Esophagus squamous epithelium (tissue), 5 donors: ENCODE measurements at places on chromosomes 5 and 9. TPM values are rescaled to one million over a fixed set of nuclear protein-coding genes. Genes with fewer than 3 reads are reported as not detected.

DNA sequence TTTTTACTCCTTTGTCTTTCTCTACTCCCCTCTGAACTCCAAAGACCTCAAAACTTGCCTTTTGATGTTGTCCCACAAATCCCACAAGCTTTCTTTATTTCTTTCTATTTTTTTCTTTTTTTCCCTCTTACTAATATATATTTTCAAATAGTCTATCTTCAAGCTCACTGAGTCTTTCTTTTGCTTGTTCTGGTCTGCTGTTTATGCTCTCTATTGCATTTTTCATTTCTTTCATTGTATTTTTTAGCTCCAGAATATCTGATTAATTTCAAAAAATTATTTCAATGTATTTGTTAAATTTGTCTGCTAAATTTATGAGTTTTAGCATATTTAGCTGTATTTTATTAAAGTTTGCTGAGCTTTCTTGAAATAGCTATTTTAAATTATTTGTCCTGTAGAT, 223.3 kb upstream of the IRX1 start:
- H3K27ac ChIP-seq = no peak overlapping the region
- H3K36me3 ChIP-seq = no peaks in the 10 kb centered on the region
- no peaks in the 10 kb centered on the region for H3K27me3 ChIP-seq

DNA sequence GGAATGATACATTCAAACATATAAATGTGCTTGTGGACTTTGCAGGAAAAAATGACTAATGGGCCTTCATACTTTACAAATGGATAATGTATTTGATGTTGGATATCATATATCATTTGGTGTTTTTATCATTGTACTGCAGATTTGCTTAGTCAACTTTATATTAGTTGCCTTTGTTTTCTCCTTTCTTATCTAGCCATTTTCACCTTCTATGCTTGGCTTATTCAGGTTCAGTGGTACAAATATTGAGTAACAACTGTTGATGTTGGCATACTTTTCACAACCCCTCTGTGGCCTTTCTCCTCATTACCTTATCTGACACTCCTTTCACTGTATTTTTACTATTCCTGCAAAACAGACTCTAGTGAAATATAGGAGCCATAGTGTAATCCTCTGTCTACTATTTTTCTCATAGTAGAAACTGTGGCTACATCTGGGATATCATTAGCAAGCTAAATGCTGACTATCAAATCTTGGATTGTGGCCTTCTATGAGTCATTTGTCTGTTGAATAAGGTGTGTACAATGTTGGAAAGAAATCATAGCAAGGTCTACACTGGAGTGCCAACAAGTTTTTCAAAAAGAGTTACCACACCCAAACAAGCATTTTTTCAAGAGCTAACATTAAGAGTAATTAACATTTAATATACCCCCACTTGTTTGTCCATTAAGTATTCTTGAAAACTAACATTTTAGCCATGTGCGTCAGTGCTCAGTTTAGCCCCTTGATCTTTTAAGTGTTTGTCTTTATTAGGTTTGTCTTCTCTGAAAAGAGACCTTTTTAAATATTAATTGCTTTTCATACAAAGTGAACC, 330.1 kb downstream of the ADGRV1 start:
- H3K27me3 ChIP-seq = no peaks in the 10 kb centered on the region
- peak overlapping the region; percentile 64 for H3K27ac ChIP-seq
- no peaks in the 10 kb centered on the region for H3K36me3 ChIP-seq
- DNase-seq = no peak

DNA sequence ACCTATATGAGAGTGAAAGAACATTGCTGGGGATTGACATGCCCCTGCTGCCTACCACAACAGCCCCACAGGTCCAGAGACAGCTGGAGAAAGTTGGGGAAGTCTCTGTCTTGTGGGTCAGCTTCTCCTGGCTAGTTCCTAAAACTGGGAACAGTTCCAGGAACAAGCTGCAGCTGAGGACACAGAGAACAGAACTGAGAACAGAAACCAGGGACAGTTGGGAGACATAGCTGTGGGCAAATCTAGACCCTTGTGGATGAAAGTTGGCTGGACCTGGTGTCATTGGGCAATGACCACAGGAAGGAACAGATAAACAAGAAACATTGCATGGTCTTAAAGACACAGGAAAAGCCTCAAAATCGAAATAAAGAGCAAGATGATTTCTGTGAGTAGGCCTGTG, 58.3 kb upstream of the MOCS2 start:
- no peaks in the 10 kb centered on the region for H3K36me3 ChIP-seq
- H3K27ac ChIP-seq = peak overlapping the region; percentile 63
- peaks cover 39% of the 10 kb centered on the region for H3K4me1 ChIP-seq
- no peak overlapping the region for H3K4me3 ChIP-seq
- no peaks in the 10 kb centered on the region for H3K27me3 ChIP-seq
- DNase-seq = no peak

GRCh38 chr5:53965459-53965858, 344.9 kb downstream of the ARL15 start:
- no peaks in the 10 kb centered on the region for H3K27me3 ChIP-seq
- no peak overlapping the region for H3K4me3 ChIP-seq
- no peak for DNase-seq
- H3K27ac ChIP-seq = no peak overlapping the region
- H3K36me3 ChIP-seq = no peaks in the 10 kb centered on the region

DNA sequence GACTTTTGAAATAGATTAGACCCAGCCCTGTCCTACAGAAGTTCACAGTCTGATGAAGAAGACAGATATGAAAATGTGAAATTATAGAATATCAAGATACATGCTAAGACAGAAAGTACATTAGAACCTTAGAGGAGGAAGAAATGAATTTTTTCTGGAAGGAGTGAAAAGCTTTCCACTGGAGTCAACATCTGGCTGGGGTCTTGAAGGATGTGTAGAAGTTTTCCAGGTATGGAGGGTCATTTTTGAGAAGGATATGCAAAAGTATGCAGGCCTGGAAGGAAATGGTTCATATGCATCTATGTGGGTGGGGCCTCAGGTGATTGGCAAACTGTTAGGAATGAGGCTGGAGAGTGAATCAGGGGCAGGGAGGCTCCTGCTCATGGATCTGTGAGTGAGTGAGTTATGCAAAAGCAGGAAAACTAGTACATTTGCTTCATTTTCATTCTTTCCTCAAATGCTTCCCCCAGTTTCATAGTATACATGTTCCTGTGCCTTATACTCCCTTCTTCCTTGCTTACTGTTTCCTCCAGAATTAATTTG, 142.3 kb downstream of the GRIA1 start:
- no peak overlapping the region for H3K27ac ChIP-seq
- no peak overlapping the region for H3K4me3 ChIP-seq
- peaks cover 18% of the 10 kb centered on the region for H3K4me1 ChIP-seq
- DNase-seq = no peak

DNA sequence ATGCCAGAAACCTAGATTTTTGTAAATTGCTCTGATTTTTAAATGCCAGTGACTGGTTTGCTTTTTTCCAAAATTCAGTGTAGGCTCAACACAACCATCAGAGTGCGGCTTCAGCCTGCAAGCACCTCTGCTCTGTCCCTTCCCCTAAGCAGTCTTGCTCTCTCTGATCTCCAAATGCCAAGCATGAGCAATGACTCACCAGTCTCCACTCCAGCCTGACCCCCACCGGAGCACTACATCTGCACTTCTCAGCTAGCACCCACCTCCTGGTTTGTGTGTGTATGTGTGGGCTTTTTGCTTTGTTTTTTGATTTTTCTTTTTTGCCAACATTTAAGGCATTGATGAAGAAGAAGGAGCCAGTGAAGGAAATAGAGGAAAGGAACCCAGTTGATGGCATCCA, 61.4 kb upstream of the ADRA1B start:
- H3K27me3 ChIP-seq = no peaks in the 10 kb centered on the region
- no peak overlapping the region for H3K27ac ChIP-seq
- H3K4me1 ChIP-seq = no peaks in the 10 kb centered on the region
- DNase-seq = no peak
- H3K36me3 ChIP-seq = no peaks in the 10 kb centered on the region

- H3K27me3 ChIP-seq = no peaks in the 10 kb centered on the region
- H3K27ac ChIP-seq = peak overlapping the region; percentile 4
- DNase-seq = no peak
- peaks cover 95% of the 10 kb centered on the region for H3K36me3 ChIP-seq
- no peaks in the 10 kb centered on the region for H3K4me1 ChIP-seq
Measured at GRCh38 chr5:172919525-172920446, 39.4 kb upstream of the RPL26L1 start.

DNA sequence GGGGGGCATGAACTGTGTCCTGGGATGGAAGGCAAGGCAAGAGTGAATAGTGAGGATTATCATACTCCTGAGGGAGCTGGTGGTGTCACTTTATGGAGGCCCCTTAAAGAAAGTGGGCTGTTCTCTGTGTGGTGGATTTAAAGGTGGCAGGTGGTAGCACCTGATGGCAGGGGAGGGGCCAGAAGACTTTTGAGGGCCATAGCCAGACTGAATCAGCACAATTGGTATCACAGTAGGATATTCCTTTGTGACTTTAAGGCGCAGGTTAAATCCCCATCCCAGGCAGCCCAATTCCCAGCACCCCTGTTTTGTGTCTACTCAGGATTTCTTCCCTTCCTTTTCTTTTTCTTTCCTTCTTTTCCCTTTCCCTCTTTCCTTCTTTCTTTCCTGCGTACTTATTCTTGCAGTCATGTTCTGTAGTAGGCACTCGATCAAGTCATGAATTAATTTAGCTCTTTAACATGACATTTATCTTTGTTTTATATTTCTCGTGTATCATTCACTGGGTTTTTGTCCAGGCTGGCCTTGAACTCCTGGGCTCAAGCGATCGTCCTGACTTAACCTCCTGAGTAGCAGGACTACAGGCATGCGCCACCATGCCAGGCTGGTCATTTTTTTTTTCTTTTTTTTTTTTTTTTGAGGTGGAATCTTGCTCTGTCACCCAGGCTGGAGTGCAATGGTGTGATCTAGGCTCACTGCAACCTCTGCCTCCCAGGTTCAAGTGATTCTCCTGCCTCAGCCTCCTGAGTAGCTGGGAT, 11.0 kb upstream of the PCBD2 start:
- H3K4me1 ChIP-seq = no peaks in the 10 kb centered on the region
- no peaks in the 10 kb centered on the region for H3K27me3 ChIP-seq
- no peak overlapping the region for H3K4me3 ChIP-seq
- H3K27ac ChIP-seq = no peak overlapping the region
- H3K36me3 ChIP-seq = peaks cover 86% of the 10 kb centered on the region

GRCh38 chr9:112332674-112332976, 794 bp downstream of the PTBP3 start:
- DNase-seq = no peak
- H3K36me3 ChIP-seq = no peaks in the 10 kb centered on the region
- no peaks in the 10 kb centered on the region for H3K4me1 ChIP-seq
- no peaks in the 10 kb centered on the region for H3K27me3 ChIP-seq

GRCh38 chr5:114317751-114318150, 44.1 kb upstream of the KCNN2 start:
- no peak overlapping the region for H3K27ac ChIP-seq
- no peak overlapping the region for H3K4me3 ChIP-seq
- DNase-seq = no peak
- H3K4me1 ChIP-seq = no peaks in the 10 kb centered on the region

GRCh38 chr9:18002718-18003438, 424.0 kb downstream of the SH3GL2 start:
- DNase-seq = no peak
- H3K27me3 ChIP-seq = no peaks in the 10 kb centered on the region
- H3K27ac ChIP-seq = no peak overlapping the region
- no peak overlapping the region for H3K4me3 ChIP-seq

DNA sequence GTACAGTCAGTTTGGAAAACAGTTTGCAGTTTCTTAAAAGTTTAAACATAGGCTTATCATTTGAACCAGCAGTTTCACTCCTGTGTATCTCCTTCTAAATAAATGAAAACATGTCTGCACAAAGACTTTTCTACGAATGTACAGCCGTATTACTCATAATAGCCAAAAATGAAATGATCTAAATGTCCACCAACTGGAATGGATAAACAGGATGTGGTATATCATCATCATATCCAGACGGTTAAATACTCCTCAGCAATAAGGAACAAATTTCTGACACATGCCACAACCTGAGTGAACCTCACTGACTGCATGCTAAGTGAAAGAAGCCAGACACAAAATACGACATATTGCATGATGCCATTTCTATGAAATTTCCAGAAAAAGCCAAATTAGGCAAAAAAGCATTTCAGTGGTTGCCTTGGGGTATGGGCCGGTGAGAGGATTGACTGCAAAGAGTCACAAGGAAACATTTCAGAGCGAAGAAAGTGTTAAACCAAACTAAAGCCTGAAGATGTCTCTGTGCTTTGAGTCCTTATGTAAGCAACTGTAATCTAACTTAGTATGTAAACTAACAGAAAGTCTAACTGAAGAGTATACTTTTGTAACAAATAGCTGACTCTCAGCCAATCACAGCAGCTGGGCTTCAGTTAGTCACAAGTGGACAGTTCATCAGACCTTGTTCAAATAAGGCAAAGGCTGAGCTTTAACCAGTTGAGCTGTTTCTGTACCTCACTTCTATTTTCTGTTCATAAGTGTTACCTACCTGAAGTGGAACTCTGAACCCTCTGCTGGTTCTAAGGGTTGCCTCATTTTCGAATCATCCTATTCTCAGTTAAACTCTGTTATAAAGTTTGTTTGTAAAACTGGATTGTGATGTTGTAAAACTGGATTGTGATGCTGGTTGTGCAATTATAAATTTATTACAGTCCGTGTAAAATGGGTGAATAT, 65.2 kb downstream of the TRIO start:
- no peaks in the 10 kb centered on the region for H3K36me3 ChIP-seq
- no peaks in the 10 kb centered on the region for H3K27me3 ChIP-seq
- DNase-seq = no peak
- peak overlapping the region; percentile 73 for H3K27ac ChIP-seq
- peaks cover 37% of the 10 kb centered on the region for H3K4me1 ChIP-seq

DNA sequence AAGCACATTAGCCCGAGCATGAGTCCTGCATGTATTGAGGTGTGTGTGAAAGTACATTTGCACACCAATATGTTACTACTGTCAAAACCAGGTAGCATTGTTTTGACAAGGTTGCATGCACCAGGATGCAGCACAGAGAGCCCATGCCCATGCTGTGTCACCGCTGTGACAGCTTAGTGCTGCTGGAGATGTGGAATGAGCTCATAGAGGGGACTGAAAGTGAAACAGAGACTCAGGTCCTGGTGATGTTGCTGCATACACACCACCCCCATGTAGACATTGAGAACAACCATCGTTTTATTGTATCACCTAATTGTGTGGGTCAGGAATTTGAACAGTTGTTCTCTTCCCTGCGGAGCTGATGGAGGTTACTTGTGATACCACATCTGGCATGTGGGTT, 53.0 kb downstream of the GADD45G start:
- H3K36me3 ChIP-seq = no peaks in the 10 kb centered on the region
- H3K4me3 ChIP-seq = no peak overlapping the region
- H3K4me1 ChIP-seq = peaks cover 50% of the 10 kb centered on the region
- no peak for DNase-seq
- H3K27ac ChIP-seq = no peak overlapping the region
- no peaks in the 10 kb centered on the region for H3K27me3 ChIP-seq

The SLCO6A1 gene
- total RNA-seq = not detected

The KIAA0825 gene
- 1.8 TPM for total RNA-seq

The SNCAIP gene
- 0.48 TPM for total RNA-seq

The TRAPPC13 gene
- total RNA-seq = 10.1 TPM

The PCDHGB3 gene
- total RNA-seq = 1.8 TPM

The SPATA31D4 gene
- not detected for total RNA-seq

The OTP gene
- total RNA-seq = not detected

The SOX30 gene
- not detected for total RNA-seq

The SPAG8 gene
- total RNA-seq = not detected

The IFNE gene
- total RNA-seq = 2.4 TPM
